Thyroid gland (tissue), 4 donors: ENCODE measurements at places on chromosomes 4 and X.

GRCh38 chr4:92528541-92528940 is 224.8 kb downstream of the GRID2 start:
- no peak for DNase-seq

DNA sequence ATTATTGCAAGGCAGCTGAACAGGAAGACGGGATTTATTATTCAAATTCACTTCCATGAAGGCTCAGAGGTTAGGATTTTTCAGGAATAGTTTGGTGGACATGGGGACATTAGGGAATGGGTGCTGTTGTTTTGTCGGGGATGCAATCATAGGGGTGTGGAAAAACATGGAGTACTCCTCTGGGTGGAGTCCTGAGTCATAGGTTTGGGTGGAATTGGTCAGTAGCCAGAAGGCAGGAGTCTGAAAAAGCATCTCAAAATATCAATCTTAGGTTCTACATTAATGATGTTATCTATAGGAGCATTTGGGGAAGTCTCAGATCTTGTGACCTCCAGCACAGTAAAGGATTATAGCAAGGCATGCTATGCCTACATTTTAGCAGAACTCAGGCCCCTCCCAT is 14.5 kb upstream of the ETNPPL start:
- no peak for DNase-seq

DNA sequence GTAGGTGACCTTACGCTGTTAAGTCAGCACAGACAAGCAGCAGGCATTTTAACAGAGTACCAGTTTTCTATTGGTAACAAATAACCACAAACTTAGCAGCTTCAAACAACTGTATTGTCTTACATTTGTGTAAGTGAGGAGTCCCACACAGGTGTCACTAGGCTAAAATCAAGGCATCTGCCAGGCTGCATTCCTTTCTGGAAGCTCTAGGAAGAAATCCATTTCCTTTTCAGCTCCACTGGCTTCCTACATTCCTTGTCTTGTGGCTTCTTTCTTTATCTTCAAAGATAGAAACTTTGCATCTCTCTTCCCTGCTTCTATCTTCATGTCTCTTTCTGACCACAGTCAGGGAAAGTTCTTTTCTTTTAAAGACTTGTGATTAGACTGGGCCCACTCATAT is 139.9 kb downstream of the TMEM144 start:
- DNase-seq, result no peak

GRCh38 chrX:132235488-132235887 is 16.2 kb upstream of the RAP2C start:
- DNase-seq, result no peak

DNA sequence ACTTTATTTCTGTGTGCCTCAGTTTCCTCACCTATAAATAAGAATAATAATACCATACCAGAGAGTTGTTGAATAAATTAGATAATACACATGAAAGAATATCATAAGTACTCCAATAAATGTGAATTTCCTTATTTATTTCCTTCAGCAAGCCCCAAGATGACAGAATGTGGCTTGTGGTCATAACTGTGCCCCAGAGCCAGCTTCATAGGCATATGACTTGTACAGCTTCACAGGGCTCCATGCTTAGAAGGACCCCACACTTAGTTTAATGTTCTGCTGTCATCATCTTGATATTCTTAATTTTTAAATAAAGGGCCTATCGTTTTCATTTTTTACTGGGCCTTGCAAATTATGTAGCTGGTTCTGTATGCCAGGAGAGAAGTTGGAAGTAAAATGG is 25.3 kb downstream of the VSIG4 start:
- DNase-seq, result no peak

GRCh38 chr4:101280866-101281600 is 66.3 kb downstream of the PPP3CA start:
- DNase-seq, result no peak

DNA sequence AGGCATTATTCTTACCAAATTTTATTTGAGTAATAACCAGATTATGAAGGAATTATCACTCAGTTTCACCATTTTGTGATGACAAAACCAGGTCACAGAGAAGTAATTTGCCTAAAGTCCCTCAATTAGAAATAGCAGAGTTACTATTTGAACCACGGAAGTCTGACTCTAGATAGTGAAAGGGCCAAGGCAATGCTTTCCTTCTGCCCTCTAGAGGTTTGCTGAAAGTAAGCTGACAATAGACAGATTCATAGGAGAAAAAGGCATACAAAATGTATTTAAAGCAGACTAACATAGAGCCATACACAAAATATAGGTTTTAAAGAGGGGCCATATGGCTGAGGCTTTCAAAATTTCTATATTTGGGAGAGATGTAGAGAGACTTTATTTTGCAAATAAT is 43.1 kb downstream of the CXXC4 start:
- no peak for DNase-seq

GRCh38 chr4:11470438-11471045 is 41.8 kb upstream of the HS3ST1 start:
- no peak for DNase-seq

- DNase-seq, result peak; percentile 18
Measured at GRCh38 chr4:25814301-25815136, 48.3 kb downstream of the SEL1L3 start.

DNA sequence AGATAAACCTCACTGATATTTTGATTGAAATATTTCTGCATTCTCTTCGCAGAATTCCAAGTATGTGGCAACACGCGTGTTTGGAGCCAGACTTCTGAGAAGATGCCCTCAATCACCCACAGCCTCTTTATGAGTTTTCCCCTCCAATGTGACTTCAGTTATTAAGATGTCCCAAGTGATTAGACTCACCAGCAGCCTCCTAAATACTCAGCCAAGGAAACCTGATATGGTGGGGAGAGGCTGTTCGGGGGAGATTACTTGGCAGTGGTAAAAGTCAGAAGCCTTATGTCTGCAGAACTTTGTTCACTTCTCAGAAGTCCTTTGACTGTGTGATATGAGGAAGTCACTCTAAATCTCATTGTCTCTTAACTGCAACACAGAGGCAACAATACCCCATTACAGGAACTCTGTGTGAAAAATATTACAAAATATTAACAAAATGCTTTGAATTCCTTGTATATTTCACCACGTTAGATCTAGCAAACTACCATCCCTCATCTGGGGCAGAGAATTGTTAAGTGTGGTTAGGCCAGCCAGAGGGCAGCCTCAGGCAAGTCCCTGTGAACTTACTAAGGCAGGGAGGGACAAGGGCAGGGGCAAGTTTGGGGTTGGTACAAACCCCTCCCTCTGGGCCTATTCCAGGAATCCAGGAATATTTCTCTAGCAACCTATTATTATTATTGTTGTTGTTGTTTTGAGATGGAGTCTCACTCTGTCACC is 151.4 kb upstream of the USP9X start:
- DNase-seq, result peak; percentile 5
